ENCODE measurements at places on chromosomes 13 and 19.
A peak's percentile ranks its signal among the peaks of the same experiment; 100 is the strongest.

DNA sequence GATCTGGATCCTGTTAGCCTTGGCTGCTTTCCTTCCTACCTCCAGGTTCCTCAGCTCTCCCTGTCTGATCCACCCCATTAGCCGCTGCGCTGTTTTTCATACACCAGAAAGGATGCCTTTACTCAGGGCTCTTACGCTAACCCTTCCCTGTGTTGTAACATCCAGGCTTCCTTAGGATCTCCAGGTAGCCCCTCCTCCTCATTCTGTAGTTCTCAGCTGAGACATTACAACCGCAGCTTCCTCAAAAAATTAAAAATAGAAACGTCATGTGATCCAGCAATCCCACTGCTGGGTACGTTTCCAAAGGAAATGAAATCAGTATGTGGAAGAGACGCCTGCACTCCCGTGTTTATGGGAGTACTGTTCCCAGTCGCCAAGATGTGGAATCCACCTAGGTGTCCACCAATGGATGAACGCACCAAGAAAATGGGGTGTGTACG, 18.4 kb upstream of the MYADM start:
- no peak for DNase-seq

DNA sequence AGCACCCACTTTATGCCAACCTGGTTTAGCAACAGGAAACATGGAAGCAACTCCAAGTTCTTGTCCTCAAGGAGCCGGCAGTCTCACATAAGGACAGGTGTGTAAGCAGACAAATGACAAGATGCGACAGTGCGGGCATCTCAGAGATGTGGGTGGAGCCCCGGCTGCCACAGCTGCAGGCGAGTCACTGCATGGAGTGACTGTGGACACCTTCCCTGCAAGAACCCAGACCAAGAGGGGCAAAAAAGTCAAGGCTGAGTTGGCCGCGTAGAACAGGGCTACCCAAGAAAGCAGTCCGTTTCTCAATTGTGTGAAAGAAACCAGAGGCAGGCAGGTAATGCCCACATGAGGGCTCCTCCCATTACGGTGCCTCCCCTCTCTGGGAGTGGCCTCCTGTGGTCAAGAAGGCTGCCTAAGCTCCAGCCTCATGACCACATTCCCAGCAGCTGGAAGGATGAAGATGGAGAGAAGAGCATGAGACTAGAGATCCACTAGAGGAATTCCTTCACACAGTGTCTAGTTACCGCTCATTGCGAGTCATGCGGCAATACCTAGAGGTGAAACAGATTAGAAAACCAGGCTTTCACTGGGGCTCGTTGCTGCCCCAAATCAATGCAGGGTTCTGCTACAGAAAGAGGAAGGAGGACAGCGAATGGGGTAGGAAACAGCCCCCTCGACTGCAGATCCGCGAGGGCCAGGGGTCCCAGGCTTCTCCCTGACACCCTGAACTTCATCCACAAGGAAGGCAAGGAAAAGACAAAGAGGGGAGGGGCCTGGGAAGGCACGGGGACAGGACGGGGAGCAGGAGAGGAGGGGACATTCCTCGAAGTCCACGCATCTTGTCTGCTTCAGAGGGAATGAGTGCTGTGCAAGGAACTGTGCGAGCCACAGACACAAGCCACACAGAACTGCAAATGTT, 80.2 kb downstream of the SPACA7 start:
- no peak for DNase-seq

GRCh38 chr13:48493066-48493765, 39.7 kb downstream of the RCBTB2 start:
- no peak for DNase-seq

DNA sequence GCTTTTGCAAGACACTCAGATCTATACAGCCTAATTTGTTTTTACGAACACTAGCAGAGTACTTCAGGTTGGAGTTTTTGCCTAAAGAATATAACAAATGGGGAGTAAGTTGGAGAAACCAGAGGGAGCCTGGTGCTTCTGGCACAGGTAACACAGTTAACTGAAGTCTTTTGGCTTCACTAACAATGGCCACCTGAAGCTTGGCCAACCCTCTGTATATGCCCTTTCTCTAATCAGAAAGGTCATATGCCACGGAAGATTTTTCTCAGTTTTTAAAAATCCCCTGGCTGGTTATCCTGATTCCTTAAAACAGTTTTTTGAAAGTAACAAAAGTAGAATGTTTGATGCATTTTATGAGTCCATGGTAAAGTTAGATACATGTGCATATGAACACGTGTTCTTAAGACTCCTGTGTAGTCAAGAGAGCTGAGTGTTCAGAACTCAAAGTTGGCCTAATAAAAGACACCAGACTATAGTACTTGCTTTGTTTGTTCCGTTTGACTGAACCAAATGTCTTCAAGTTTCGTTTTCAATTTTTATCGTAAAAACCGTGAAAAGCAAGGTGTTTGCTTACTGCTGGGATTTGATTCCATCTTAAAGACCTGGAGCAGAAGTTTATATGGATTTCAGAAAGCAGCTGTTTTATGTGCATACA, 137.5 kb downstream of the KCNRG start:
- DNase-seq = no peak

DNA sequence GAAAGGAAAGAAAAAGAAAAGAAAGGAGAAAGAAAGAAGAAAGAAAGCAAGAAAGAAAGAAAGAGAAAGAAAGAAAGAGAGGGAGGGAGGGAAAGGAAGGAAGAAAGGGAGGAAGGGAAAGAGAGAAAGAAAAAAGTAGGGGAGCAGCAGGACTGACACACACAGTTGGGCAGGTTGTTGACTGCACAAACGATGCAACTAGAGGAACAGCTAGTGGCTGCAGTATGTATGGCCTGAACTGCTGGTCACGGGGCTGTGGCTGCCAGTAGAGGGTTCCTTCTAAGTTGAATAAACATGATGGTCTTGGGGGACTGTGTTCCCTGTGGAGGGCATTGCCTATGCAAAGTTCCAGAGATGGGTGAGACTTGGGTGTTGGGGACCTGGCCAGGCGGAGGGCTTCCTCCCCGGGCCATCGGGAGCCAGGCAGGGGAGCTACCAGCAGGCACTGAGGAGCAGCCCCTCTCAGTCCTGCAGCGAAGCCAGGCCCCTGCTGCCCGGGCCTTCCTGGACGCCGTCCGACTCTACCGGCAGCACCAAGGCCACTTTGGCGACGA, 16.7 kb upstream of the COLGALT1 start:
- DNase-seq = no peak

GRCh38 chr13:101205408-101205807, 210.9 kb downstream of the NALCN start:
- DNase-seq = no peak

GRCh38 chr19:47020132-47020805, 632 bp downstream of the NPAS1 start:
- DNase-seq = no peak

DNA sequence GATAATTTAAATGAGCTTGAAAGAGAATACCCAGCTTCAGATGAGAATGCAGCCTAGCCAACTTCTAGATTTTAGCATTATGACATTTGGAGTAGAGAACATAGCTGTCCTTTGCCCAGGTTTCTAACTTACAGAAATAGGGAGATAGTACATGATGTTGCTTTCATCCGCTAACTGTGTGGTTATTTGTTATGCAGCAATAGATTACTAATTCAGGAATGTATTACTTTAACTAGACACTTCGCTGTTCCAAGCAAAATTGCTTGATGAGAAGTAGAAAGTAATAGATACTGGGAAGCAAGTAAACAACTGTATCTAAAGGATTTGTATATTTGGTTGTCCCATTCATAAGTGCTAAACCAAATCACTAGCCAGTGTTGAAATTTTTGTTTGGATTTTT, 790.9 kb upstream of the PRR20A start:
- DNase-seq = no peak

DNA sequence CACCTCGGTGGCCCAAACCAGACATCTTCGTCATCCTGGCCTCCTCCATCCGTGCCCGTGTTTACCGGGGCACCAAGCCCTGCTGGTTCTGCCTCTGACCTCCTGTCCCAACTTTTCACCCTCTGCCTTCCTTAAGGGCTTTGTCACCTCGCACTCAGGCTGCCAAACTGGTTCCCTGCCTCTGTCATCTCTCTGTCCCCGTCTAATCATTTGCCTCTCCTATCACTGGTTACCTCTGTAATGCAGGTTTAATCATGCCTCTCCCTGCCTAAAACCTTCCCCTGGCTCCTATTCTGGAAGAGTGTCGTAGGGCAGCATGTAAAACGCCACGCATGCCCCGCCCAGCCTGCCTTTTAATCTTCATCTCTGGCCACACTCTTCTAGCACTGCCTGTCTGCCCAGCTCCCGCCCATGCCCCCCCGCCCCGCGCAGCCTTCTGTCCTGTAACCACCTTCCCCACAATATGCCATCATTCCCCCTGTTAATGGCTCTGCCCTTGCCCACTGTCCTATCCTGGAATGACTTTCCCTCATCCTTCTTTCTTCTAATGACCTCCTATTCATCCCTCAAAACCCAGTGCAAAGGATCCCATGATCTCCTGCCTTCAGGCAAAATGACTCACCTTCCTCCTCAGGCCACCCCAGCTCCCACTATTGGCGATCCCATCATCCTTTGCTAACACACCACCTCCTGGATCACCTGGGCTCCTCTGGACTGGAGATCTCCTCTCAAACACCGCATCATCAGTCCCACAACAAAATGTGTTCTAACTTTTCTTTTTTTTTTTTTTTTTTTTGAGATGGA, 66.7 kb downstream of the PEX11G start:
- DNase-seq = no peak

DNA sequence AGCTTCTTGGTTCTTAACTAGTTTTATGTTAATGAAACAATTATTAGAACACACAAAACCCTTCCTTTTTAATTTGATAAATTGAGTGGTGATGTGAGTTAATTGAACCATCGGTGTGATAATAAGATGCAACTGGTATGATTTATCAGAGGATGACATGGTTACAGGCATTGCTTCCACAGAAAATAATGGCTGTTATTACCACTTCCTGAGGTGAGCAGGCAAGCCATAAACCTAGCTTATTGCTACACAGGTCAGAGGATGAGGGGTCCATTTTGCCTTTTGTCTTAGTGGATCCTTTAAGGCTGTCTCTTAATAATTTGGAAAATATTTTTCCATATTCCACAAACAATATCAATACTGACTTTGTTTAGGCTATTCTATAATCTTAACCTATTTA, 226.6 kb upstream of the EDNRB start:
- no peak for DNase-seq

DNA sequence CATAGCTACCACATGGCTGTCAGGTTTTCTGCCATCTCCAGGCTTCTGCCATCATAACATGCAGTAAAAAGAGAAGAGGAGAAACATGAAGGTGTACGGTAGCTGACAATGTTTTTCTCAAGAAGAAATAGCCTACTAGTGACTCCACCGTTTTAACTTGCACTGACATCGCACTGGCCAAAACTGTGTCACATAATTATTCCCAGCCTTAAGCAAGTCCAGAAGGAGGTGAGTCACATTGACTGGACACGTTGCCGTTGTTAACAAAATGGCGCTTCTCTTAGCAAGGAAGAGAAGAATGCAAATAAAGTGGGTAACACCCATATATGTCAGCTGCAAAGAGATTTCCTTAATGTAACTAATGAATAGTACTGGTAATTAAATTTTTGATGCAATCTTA, 810.4 kb upstream of the SLC10A2 start:
- DNase-seq = no peak

DNA sequence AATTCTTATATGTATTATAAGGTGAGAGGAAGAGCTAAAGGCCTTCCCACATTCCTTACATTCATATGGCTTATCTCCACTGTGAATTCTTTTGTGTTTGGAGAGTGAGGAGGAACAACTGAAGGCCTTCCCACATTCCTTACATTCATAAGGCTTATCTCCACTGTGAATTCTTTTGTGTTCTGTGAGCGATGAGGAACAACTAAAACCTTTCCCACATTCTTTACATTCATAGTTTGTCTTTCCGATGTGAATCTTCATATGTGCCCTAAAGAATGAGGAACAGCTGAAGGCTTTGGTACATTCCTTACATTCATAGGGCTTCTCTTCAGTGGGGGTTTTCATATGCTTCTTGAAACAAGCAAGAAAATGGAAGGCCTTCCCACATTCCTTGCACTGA, 13.3 kb downstream of the ZNF699 start:
- no peak for DNase-seq

DNA sequence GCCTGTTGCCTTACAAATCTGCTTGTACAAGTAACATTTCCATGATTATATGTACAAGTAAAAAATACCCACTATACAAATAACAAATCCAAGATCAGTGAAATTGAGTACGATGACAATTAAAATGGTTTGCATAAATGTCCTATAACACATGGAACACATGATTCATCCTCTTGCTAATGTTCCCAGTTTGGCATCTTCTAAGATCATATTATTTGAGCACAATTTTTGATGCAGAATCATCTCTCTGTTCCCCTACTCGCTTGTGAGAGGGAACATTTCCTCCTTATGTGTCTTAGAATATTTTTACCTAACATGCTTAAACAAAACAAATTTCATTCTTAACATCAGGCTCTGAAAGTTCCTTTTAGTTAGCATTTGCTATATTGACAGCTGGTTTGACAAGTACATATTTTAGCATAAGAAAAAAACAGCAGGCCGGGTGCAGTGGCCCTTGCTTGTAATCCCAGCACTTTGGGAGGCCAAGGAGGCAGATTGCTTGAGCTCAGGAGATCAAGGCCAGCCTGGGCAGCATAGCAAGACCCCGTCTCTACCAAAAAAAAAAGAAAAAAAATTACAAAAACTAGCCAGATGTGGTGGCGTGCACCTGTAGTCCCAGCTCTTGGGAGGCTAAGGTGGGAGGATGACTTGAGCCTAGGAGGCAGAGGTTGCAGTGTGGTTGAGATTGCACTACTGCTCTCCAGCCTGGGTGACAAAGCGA, 14.2 kb downstream of the ZNF331 start:
- no peak for DNase-seq

GRCh38 chr19:39563408-39563807, 23.4 kb upstream of the EID2 start:
- no peak for DNase-seq

GRCh38 chr19:17889609-17890214, 18.0 kb downstream of the SLC5A5 start:
- DNase-seq = no peak

- peak; percentile 79 for DNase-seq
Observed at GRCh38 chr19:44808463-44809371, at the start of gene BCAM. TSS of gene BCAM (plus strand) at chr19:44809103. CDS start at chr19:44809125, 22 bp downstream.

GRCh38 chr19:35458731-35459391, 10.8 kb downstream of the FFAR2 start:
- DNase-seq = no peak

GRCh38 chr19:36939153-36939552, 23.0 kb downstream of the ZNF568 start:
- DNase-seq = no peak

DNA sequence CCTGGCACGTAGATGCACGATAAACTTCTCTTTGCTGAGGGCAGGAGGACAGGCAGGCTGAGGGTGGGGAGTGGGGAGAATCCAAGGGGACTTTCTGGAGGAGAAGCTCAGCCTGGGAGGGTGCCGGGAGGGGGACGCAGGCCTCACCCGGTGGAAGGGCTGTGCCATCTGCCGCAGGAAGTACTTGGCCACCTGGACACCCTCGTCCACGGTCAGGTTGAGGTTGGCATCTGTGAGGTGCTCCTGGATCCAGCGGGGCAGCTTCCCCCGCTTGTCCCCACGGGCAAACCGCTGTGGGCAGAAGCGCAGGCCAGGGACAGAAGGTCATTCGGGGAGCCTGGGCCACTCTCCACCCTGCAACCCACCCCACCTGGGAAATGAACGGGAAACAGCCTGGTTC, 11.5 kb downstream of the KLC3 start:
- no peak for DNase-seq
